AG04449 (cell line): ENCODE measurements at places on chromosomes 1 and 21.

GRCh38 chr21:24278711-24279110 lies 1328.6 kb downstream of the MRPL39 start:
- no peak for DNase-seq

- DNase-seq: no peak
These were observed 10.3 kb downstream of the GAS5 start for GRCh38 chr1:173857363-173857917.

DNA sequence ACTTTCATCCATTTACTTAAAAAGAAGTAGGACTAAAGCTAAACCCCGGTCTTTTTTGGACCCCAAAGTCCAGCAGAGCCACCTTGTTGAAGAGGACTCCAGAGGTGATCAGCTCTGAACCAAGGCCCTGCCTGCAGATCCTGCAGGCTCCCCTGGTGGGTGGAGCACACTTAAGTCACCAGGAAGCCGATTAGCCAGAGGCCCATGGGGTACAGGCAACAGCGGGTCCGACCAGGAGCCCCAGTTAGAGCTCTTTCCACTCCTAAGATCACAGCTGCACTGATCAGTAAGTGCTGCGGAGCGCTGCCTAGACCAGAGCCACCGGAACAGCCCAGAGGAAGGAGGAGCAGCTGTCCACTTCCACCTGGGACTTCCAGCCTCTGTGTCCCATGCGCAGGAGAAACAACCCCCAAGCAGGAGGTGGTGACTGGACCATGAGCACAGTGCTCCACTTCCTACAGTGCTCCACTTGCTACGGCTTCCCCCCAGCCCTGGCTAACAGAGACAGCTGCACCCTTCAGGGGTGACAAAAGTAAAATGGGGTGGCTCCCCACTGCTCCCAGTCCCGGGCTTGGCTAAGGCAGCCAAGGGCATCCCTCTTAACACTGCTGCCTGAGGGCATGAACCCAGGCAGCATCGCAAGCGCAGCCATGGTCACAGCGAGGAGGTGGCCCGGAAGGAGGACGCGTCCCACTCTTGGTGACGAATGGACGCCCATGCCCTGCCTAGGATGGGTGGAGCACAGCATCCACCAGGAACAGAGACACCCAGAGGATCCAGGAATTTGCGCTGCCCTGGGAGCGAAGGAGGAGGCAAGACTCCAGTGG lies 58.0 kb downstream of the NPHP4 start:
- DNase-seq: no peak

DNA sequence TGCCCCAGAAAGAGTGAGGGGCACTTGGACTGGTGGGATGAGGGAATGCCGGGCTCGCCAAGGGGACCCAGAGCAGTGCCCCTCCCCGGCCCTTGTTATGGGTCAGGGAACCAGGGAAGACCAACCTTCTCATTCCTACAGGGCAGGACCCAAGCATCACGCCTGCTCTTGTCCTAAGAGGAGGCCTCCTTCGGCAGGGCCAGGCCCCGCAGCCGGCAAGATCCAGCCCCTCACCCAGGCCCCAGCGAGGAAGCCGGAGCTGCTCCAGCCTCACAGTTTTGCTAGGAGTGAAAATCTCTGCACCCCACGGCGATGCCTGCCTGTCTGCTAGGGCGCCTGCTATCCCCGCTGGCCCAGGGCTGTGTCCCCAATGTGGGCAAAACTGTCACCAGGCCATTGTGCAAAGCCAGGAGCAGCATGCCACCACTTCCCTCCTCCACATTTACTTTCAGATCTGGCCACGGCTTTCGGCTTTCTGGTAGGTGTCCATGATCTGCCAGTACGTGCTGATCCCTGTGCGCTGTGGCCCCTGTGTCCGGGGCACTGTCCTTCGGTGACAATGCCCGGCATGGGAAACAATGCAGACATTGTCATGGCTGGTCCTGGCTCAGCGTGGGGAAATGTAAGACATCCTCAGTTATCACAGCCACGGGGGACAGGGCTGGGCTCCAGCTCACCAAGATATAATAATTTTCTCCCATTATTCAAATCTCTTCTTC lies 9.6 kb downstream of the ACTRT2 start:
- DNase-seq: no peak

DNA sequence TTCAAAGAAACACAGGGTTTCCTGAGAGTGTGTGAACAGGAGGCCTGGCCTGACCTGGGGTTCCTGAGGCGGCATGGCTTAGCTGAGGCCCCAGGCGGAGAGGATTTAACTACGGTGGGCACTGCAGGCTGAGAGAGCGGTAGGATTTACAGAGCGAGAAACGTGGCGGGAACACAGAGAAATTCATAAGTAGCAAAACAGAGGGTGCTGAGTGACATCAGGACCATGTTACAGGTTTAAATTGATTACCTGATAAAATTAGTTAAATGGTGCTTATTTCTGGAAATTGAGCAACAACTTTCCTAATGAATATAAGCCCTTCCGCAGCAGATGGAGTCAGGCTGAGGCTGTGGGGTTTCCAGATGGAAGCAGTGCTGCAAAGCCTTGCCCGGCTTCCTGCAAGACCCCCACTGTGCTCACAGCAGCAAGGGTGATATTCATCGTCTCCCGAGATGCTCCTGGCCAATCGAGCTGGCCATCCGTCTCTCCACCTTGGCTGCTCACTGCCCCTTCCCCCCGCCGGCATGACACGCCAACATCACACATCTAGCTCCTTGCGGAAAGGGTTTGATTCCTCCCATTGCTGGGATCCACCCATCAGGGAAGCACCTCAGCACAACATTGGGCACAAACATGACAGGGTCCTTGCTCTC lies 69.4 kb upstream of the MORC3 start:
- DNase-seq: no peak

DNA sequence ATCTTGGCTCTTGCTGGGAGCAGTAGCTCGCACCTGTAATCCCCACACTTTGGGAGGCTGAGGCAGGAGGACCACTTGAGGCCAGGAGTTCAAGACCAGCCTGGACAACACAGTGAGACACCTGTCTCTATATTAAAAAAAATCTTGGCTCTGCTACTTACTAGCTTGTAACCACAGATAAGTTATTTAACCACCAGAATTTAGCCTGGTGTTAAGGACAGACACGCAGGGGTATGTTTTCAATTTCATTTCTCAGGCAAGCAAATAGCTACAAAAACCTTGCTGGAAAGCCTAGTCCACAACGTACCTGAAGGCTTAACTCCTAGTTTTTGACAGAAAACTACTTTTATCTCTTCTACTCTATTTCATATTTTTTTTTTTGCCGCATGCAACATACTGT lies 24.8 kb upstream of the GFI1 start:
- no peak for DNase-seq

DNA sequence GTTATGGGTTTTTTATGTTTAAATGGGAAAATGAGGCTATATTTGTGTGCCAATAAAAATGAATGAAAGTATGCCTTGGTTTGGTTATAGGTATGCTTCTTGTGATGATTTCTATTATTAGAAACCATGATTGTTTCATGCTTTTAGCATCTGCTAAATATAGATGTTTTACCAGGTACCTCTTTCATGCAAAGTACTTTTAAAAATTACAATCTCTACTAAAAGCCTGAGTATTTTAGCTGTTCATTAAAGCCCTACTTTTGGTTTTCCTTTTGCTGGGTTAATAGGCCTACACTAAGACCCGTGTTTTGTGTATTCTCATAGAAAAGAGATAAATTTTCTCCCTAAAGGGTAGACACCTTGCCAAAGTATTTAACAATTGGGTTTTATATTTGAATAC lies 32.0 kb downstream of the MTF2 start:
- DNase-seq: no peak

GRCh38 chr1:118927427-118928187 lies 60.5 kb downstream of the TBX15 start:
- DNase-seq: no peak

GRCh38 chr21:39502631-39503030 lies 50.9 kb downstream of the SH3BGR start:
- no peak for DNase-seq

GRCh38 chr1:116577759-116578314 lies 7.0 kb upstream of the CD58 start:
- DNase-seq: no peak

GRCh38 chr1:16209847-16210407 lies 2.5 kb downstream of the ARHGEF19 start:
- DNase-seq: no peak

- DNase-seq: no peak
These were observed 130.6 kb downstream of the DAB1 start for GRCh38 chr1:57293214-57293613.

- DNase-seq: no peak
These were observed 45.7 kb downstream of the WNT9A start for GRCh38 chr1:227901906-227902640.

DNA sequence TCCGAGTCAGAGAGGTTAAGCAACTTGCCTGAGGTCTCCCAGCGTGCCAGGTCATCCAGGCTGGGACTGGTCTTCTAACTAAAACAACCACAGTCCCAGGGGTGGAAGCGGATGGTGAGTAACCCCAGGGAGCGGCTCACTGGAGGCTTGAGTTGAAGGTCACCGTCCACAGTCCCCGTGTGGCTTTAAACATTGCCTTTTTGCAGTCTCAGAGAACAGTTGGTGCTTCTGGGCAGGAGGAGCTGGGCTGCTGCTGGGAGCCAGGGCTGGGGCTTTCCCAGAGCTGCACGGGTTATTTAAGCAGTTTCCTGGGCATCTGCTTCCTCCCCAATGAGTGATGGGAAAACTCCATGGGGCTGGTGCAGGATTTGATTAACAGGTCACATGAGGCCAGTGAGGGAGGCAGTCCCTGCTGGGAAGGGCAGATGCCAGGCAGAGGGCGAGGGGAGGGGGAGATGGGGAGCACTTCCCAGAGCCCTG lies 12.3 kb downstream of the ARHGEF10L start:
- DNase-seq: no peak

- no peak for DNase-seq
These were observed 22.9 kb downstream of the MEGF6 start for GRCh38 chr1:3588395-3588794.

DNA sequence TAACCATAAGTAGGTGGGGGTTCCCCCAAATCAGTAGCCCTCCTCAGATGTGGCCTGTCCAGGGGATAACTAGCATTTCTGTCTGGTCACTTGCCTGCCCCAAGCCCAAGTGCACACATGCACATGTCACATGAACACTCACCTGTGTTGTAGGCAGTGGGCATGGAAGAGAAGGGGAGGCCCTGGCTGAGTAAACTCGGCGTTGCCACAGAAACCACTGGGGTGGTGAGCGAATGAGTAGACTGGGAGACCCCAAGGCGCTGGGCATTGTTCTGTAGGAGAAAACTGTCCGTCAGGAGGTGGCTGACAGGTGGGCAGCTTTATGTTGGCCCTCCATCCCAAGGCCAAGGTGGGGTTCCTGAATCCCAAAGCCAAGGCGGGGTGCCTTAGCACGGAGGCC lies 25.6 kb downstream of the MEF2D start:
- no peak for DNase-seq

GRCh38 chr1:218164930-218165700 lies 120.0 kb upstream of the RRP15 start:
- DNase-seq: no peak

- no peak for DNase-seq
These were observed 3.1 kb downstream of the CTBS start for GRCh38 chr1:84571150-84571535.
